Activated naive CD4-positive, alpha-beta T cell treated with anti-CD3 and anti-CD28 coated beads, Interleukin-2, amount 10 ng/mL, durations not matched to agents 7 days and 5 days (primary cell): ENCODE measurements at places on chromosomes 1 and 21.

- DNase-seq = no peak
Observed at GRCh38 chr1:172698224-172698623, 39.3 kb downstream of the FASLG start.

- DNase-seq = no peak
Observed at GRCh38 chr1:156592910-156593660, 1.5 kb downstream of the NAXE start.

DNA sequence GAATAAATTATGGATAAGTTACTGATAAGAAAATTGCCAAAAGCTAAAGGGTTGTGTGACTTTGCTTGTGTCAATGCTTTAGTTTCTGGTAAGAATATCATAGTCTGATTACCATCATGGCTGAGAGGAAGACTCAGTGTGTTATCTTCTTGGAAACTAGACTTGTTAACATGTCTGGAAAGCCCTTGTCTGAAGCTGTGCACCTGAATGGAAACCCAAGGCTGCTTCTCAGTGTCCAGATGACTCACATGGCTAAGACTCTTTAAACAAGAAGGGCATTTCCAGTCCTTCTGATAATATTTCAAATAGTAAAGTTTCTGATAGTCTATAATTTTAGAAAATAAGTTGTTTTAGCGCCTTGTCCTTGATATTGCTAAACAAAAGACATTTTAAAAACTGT, 1092.7 kb downstream of the PLA2G4A start:
- DNase-seq = no peak

DNA sequence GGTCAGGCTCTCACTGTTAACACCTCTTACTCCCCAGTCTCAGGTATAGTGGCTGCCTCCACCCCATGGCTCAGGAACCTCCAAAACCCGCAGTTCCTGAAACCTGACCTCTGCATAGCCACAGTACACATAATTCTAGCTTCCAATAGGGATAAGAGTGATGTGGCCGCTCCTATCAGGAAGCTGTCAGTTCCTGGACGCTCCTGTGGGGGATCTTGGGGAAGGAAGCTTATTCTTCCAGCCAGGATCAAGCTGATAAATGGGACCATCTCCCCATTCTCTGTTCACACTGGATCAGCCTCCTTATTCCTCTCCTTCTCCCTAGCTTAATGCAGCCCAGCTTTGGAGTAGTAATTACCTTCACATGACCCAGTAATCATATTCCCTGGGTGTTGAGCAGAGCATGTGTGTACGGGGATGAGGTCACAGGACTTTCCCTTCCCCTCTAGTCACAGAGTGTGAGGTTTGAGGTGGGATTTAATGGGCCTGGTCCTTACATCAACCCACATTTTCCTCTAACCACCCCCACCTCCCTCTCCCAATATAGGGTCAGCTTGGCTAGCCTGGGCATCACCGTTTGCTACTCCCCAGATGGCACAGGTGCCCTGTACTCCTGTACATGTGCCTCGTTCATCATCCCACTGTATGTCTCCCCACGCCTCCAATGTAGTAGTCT, 7.0 kb upstream of the POU3F1 start:
- no peak for DNase-seq

DNA sequence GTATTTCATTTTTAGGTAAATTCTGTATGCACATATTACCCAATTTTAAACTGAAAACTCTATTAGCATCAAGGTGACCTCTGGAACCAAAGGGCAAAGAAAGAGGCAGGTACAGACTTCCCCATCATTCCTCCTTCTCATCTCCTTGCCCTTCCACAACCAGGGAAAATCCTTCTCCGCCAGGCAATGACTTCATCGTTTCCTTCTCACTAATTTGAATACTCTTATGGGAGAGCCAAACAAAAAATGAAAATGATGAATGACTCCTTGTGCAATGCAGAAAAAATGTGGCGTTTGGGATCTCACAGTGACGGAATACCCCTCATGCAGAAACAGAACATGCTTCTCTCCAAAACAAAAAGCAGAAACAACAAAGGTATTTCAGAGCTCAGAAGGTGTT, 83.7 kb downstream of the HLCS start:
- no peak for DNase-seq

GRCh38 chr1:61581251-61581650, 143.7 kb downstream of the TM2D1 start:
- no peak for DNase-seq

DNA sequence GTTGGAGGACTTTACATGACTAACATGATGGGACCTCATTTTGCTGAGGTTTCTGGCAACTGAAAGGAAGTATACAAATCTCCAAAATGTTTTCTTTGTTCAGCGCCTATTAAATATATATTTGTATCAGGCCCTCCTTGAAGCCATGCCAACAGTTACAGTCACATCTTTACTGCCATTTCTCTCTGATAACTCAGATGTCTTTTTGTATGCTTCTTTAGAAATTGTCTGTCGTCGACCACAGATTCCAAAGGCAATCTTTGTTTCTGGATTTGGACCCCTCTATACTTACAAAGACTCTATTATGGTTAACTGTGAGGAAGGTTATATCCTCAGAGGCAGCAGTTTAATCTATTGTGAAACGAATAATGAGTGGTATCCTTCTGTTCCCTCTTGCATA, 69.4 kb downstream of the C4BPA start:
- DNase-seq = no peak

GRCh38 chr1:156524481-156524869, 23.9 kb upstream of the MEF2D start:
- DNase-seq = no peak

GRCh38 chr1:27102134-27102706, 52.7 kb downstream of the SLC9A1 start:
- DNase-seq = no peak

- peak; percentile 30 for DNase-seq
Observed at GRCh38 chr1:93448292-93448982, 519 bp downstream of the FNBP1L start.

- DNase-seq = peak; percentile 55
Observed at GRCh38 chr1:12616709-12617373, 1.2 kb downstream of the DHRS3 start.

- DNase-seq = no peak
Observed at GRCh38 chr1:175902281-175902680, 158.9 kb upstream of the TNR start.

DNA sequence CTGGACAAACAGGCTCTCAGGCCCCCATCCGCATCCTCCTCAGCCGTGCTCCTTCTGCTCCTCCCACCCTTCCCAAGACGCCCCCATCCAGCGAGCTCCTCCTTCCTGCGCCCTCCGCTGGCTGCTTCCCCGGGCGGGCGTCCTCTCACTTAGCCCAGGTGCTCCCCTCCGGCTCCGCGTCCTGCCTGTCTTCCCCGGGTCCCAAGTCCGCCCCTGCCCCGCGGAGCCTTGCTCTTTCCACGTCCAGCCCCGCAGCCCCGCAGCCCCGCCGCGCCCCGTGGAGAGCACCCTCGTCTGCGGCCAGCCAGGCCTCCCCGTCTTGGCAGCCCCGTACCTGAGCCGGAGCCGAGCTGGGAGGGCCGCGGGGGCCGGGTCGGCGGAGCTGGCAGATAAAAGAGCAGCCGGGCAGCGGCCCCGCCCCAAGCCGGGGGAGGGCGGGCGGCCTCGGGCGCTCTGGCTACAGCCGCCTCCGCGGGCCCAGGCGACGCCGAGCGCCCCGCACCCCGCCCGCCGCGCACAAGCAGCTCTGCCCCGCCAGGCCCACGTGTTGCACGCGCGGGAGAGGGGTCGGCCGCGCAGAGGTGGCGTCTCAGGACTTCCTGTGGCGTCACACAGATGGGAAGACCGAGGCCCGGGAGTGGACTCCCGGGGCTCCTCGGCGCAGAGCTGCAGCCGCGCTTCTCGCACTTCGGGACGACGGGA, at the start of gene PAQR7:
TSS of gene PAQR7 (minus strand) at position 555 of the 702 bp plus-strand sequence. CDS start 11,869 bp downstream, outside the sequence.
- DNase-seq = peak; percentile 76

DNA sequence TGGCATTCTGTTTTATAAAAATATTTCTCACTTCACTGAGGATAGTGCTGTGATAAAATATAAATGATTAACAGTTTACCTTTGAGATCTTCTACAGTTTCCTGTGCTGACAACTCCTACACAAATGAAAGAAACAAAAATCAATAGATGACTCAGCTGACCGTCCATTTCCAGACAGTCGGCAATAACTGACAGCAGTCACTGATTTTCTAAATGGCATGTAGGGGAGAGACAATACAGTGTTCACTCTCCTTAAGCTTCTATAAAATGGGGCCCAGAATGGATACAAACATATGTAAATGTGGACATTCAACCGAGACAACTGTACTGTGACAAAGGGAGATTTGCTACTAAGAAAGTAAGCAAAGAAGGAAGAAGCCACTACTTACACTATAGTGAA, 34.3 kb downstream of the PCNX2 start:
- no peak for DNase-seq

DNA sequence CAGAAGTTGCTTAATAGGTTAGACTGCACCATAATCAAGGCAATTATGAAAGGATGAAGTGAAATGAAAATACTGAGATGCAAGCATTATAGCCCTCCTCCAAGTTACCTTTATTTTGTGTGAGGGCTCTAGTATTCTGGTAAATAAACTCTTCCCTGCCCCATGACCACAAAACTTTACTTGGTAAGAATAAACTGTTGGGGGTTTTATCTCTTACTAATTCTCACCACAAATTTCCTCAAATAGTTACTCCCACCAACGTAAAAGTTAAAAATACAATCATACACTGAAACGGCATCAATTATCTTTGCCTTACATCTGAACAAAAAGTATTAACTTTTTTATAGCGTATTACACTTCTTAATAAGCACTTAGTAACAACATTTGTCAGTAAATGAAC, 29.5 kb downstream of the C21orf91 start:
- no peak for DNase-seq

DNA sequence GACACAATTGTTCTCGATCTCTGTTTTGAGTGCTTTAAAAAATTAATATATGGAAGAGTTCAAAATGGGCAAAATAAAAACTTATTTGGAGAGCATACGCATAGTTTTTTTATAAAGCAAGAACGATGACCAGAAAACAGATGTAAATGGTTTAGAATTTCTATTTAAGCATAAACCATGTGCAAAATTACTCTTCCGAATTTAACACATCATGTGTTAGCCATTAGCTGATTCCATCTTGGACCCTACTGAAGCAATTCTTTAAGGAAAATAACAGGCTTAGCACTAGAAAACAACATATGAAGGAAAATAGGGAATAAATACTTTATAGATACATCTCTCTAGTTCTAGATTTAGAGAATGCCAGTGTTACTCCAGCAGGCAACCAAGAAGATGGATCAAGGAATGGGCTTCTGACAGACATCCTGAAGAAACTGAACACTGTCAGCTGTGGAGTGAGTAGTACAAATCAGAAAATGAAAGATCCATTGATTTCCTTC, 26.7 kb downstream of the CDC7 start:
- no peak for DNase-seq

DNA sequence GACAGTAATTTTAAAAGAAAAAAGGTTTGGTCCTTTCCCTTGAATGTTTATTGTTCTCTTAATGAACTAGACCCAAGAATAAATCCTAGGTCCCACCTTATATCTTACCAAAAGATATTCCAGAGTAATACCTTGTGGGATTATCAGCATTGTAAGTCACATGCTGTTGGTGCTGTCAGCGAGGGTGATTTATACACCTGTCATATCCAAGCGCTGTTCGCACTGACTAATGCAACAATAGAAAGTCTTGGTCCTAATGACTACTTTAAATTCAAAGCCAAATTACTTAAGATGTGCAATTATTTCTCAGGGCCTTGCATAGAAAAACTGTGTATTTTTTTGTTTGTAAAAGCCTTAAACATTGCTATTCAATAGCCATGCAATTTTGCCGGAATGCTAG, 6.9 kb downstream of the GPR88 start:
- no peak for DNase-seq

DNA sequence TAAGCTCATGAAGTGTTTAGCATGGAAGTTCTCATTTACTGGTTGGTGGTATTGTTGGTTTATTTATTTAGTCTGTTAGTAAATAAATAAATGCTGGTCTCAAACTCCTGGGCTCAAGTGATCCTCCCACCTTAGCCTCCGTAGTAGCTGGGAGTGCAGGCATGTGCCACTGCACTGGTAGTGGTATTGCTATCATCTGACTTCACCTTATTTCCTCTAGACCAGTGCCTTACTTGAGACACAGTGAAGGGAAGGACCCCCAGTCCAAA, 1.4 kb upstream of the SLC2A1 start:
- DNase-seq = no peak

DNA sequence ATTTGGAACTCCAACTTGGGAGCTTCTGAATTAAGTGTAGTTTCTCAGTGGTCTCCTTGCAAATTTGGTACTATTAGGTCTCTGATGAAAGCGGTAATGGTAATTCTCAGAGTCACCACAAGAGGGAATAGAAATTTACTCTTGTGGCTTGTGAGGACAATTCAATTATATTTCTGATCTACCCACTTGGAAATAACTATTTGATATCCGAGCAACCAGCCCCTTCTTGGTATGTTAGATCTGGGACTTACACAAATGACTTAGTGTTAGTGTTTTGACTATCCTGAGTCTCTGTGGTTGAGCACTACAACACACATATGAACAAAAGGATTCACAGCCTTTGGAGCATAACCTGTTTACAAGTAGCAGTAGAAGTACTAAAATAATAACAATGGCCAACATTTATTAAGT, 68.1 kb downstream of the RPS6KA1 start:
- no peak for DNase-seq
